ENCODE measurements at places on chromosomes 1 and 21.
A peak's percentile ranks its signal among the peaks of the same experiment; 100 is the strongest.

- DNase-seq = no peak
Measured at GRCh38 chr21:27534206-27534605, 567.3 kb upstream of the ADAMTS5 start.

DNA sequence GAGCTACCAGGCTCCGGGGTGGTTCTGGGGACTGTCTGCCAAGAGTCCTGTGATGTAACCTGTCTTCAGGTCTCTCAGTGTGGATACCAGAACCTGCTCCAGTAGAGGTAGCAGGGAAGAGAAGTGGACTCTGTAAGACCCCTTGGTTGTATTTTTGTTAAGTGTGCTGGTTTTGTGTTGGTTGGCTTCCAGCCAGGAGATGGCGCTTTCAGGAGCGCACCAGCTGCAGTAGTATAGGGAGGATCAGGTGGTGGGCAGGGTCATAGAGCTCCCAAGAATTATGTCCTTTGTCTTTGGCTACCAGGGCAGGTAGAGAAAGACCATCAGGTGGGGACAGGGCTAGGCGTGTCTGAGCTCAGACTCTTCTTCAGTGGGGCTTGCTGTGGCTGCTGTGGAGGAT lies 1147.2 kb upstream of the ADGRL4 start:
- no peak for DNase-seq

DNA sequence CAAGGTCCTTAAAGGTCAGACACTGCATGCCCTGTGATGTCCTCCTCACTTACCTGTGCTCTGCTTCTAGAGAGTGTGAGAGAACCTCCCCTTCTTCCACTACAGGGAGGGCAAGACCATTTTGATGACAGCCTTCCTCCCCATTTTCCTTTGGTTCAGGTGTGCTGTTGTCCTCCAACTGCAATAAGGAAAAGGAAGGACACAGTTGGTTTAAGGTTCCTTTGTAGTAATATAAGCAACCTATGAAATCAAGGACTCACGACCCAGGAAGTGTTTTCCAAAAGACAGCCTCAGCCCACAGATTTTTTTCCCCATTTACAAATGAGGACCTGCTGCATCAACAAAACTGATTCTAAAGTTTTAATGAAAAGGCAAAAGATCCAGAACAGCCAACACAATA lies 6.6 kb upstream of the CCDC17 start:
- no peak for DNase-seq

DNA sequence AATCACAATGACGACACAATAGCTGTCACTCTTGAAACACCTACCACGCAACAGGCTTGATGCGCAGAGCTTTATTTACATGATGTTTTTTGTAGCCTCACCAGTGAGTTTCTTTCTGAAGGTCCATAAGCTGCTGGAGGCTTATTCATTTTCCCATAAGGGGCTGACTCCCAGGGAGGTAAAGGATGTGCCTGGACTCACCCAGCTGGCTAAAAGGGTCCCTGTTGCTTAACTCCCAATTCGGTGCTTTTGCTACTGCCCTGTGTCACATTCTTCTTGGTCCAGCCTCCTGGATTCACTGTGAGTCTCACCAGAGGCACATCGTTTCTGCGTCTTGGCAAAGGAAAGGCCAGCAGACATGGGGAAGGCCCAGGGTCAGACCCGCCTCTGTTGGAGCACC lies 44.6 kb upstream of the OLIG2 start:
- DNase-seq = no peak

- DNase-seq = peak; percentile 93
Measured at GRCh38 chr1:113684153-113684541, 75.1 kb downstream of the PHTF1 start.

DNA sequence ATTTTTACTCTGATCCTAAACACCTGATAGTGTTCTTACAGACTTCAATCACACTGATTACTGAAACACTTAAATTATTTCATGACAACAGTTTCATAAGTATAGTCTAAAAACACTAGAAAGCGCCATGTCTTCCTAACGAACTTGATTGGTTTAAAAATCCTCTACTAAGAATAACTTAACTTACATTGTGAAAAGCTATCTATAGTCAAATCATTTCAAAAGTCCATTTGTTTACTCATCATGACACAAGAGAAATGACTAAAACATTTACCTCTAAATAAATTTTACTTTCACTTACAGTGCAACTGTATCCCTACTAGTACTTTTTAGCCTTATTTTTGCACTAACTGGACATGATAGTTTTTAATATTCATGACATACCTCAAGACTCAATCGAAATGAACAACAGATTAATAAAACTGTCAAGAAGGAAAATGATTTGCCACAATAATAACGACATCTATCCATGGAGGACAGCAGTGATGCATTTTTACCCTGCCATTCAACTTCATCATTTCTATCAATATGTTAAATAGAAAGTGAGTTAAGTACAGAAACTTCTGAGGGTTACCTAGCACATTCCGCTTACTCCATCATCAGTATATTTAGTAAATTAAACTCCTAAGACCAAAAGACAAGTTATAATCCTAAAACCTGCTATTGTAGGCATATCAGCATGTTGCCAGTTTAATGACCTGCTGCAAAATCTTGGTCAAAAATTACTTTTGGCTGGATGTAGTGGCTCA lies 38.4 kb downstream of the AHCTF1 start:
- DNase-seq = no peak

- DNase-seq = no peak
Measured at GRCh38 chr1:151960780-151961513, 32.7 kb downstream of the S100A10 start.

GRCh38 chr1:202167708-202168415 lies 7.5 kb upstream of the PTPN7 start:
- DNase-seq = no peak

DNA sequence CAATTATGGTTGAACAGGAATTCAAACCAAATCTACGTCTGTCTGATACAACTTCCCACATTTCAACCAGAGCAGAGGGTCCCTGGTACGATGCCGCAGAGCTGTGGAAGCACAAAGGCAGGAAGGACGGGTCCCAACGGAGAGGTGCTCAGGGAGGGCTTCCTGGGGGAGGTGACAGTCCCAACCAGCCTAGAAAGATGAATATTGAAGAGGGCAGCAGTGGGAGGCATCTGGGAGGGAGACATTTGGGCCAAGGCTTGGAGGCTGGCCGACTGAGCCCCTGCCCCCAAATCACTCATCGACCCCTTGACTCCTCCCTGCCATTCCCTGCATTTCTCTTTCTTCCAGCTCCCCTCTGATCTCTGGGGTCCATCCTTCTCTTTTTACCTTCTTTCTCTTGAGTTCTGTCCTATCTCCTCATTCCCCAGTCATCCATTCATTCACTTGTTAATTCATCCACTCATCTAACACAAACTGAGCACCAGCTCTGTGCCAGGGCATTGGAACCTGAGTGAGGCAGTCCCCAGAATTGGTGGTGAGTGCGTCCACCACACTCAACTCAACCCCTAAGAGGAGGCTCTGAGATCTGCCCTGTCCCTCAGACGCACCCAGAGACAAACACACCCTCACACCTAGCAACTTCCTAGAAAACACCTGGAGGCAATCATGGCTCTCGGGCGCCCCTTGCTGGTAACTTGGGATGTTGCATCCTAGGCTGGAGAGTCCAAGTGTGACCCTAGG lies 13.2 kb upstream of the CELA3B start:
- DNase-seq = peak; percentile 92

DNA sequence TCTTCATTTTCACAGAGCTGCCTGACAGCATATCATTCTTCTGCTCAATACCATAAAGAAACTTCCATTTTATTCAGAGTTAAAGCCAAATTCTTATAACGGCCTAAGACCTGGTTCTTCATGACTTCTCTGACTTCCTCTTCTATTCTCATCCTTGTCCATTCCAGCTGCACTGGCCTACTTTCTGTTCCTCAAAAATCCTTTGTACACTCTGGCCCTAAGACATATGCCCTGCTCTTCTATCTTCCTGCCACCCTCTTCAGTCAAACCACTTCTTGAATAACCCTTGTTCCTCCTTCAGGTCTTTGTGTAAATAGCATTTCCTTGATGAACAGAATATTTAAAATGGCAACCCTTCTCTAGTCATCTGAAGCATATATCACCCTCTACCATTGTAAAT lies 1338.7 kb upstream of the ADGRL2 start:
- DNase-seq = no peak

DNA sequence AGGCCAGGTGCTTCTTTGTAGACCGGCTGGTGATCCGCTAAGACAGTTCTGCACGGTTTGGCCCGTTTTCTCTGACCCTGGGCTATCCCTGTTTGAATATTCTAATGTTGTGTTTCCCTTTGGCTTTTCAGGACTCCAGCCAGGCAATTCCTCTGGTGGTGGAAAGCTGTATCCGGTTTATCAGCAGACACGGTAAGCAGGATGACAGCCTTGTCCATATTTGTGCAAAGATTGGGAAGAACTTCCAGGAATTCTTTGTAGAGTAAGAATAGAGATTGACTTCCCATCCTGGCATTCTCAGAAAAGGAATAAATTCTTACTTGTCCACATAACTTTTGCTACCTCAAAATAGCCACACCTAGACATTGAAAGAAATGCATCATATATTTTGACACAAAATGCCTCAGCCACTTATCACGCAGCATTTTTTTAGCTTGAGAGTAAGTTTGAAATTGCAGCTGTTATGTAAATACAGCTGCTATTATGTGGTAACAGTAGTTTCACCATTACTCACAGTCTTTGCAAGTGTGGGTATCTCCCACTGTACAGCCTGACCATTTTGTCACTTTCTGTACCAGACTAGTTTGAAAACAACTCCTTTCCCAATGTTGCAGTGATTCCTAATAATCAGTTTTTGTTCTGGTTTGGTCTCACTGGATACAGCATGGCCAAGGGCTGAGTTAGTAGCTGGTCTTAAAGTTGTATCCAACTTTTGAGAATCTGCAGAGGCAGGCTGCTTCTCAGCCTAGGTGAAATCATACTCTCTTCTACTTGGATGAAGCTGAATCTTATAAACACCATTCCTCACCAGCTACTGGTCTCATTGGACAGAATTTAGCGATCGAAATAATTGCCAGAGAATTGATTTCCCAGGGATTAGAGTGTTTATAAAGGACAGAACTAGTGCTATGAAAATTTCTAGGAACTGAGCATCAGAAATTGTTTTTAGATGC lies 40.0 kb upstream of the IKBKE start:
- DNase-seq = no peak

DNA sequence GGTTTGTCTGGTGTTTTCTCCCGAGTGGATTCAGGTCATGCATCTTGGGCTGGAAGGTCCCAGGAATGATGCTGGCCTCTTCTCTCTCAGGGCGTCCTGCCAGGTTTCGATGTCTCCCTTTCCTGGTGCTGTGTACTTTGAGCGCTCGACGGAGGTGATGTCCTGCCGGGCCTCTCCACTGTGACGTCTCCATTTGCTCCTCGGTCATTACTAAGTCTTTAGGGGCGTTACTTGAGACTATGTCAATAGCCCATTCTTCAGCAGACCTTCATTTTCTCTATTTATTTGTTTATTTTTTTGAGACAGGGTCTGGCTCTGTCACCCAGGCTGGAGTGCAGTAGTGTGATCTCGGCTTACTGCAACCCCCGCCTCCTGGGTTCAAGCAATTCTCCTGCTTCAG lies 37.2 kb upstream of the TNFRSF1B start:
- DNase-seq = no peak

- no peak for DNase-seq
Measured at GRCh38 chr1:83641206-83641658, 357.7 kb downstream of the TTLL7 start.

- no peak for DNase-seq
Measured at GRCh38 chr1:209595028-209595427, 11.5 kb downstream of the CAMK1G start.

DNA sequence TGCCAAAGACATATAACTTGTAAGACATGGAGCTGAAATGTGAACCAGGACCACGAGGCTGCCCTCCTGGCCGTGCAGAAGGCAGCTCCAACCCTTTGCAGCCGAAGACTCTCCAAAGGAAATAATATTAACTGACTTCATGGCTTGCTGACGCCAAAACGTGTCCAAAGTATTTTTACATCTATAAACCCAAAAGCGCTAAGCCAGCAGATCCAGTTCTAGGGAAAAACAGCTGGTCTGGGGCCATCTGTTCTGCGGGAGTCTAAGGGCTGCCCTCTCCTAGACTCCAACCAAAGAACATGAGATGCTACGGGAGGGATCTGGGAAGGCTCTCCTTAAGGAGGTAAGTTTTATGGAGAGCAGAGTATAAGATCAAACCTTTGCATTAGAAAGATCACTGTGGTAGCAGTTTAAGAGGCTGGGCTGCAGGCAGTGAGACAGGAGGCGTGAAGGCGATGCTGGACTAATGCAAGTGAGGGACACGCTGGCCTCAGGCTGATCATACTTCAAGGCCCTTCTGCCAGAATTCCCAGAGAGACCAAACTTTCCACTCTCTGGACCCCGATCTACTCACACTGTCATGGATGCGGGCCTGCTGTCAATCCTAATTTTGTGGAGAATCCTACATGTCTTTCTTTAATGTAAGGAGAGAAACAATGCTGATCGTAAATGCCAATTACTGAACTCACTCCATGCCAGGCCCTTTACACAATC lies 1.2 kb downstream of the TMEM53 start:
- no peak for DNase-seq

- DNase-seq = peak; percentile 38
Measured at GRCh38 chr21:36423771-36424433, 38.7 kb downstream of the CHAF1B start.

DNA sequence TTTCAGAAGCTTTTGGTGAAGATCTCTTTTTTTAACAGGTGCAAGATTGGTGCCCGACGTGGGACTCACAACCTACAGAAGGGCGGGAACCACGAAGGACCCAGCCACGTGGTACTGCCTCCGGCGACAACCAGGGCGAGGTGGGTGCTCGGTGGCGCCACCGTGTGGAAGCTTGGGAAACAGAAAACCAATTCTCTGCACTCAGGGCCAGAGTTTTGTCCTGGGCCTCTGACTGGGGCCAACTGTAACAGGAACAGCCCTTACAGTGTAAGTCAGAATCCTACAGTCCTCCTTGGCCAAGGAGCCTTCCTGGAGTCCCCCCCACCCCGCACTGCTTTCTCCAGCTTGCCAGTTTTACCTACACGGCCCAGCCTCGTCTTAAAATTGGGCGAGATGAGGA lies 11.6 kb upstream of the S100A7A start:
- peak; percentile 90 for DNase-seq

DNA sequence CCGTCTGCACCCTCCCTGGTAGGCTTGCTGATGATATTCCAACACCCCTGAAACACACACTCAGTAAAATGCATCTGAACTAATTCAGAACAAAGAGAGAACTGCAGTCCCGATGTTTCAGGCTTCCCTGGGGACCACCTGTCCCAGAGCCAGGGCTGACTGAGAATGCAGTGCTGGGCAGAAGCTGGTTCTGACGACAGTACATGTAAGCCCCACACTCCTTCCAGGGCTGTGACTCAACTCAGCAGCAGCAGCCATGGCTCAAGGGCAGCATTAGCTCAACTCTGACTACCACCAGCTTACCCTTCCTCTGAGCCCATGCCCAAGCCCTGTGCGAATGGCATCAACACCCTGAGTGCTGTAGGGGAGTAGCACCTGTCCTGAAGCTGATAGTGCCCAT lies 56.4 kb upstream of the SIPA1L2 start:
- peak; percentile 87 for DNase-seq
